ENCODE measurements at places on chromosomes 7 and 10. TPM values are rescaled to one million over a fixed set of nuclear protein-coding genes. Genes with fewer than 3 reads are reported as not detected.

- no peak for DNase-seq
Measured at GRCh38 chr7:7869651-7870050, 98.9 kb upstream of the GLCCI1 start.

DNA sequence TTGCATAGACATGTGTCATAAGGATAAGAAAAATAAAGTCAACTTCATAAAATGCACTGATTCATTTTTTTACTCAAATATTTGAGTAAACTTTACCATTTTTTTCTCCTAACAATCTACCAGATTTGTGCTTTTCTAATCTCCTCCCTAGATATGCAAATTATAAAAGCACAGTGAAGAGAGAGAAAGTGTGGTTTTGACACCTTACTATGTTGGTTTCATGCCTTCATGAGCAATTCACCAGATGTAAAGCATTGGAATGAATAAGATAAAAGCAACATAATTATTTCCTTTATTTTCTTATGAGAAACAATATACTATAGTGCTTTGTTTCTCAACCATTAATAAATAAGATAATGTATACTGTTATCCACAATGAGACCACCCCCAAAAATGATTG is 432.5 kb upstream of the PCDH15 start:
- no peak for DNase-seq

- DNase-seq = no peak
Measured at GRCh38 chr10:112771733-112772132, 178.3 kb upstream of the TCF7L2 start.

- DNase-seq = no peak
Measured at GRCh38 chr7:95922191-95922590, 149.8 kb downstream of the DYNC1I1 start.

- no peak for DNase-seq
Measured at GRCh38 chr7:5467645-5468044, 44.0 kb upstream of the TNRC18 start.

GRCh38 chr7:63067897-63068585 is 930.6 kb upstream of the ZNF722 start:
- no peak for DNase-seq

DNA sequence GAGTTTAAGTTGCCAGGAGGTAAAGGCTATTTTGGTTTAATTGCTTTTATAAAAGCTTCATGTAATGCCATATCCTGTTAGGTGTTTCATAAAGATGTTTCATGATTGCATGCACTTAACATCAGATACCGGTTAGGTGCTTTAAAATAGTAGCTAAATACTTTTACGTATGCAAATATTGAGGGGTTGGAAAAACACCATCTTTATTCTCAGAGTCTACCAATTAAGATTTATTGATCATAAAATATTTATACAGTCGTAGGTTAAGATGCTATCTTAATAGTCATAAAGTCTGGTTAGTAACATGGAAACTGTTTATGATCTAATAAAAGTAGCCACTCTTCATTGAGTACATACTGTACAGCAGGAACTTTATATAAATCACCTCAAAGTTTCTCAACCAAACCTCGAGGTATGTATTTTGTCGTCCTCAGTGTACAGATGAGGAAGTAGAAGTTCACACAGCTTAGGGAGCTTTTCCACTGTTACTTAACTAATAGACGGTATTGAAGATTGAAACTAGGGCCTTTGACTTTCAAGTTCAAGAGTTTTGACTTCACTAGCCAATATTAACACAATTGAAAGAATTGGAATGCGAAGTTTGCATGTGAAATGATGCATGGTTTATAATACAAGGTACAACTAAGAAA is 897.1 kb downstream of the GATA3 start:
- no peak for DNase-seq

DNA sequence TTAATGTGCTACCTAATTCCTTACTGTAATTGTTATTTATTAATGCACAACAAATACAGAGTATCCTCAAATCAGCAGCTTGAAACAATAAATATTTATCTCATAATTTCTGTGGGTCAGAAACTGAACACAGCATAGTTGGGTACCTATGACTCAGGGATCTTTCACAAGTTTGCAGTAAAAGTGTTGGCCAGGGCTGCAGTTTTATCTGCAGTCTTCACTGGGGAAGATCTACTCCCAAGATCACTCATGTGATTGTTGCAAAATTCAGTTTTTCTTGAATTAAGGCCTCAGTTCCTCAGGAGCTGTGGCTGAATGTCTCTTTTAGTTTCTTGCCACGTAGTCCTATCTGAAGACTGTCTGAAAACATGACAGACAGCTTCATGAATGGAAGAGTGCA is 237.8 kb downstream of the ZWINT start:
- DNase-seq = no peak

GRCh38 chr10:13717571-13717935 is 130.8 kb downstream of the PRPF18 start:
- DNase-seq = no peak

- no peak for DNase-seq
Measured at GRCh38 chr10:91519899-91520514, 109.9 kb downstream of the HECTD2 start.

DNA sequence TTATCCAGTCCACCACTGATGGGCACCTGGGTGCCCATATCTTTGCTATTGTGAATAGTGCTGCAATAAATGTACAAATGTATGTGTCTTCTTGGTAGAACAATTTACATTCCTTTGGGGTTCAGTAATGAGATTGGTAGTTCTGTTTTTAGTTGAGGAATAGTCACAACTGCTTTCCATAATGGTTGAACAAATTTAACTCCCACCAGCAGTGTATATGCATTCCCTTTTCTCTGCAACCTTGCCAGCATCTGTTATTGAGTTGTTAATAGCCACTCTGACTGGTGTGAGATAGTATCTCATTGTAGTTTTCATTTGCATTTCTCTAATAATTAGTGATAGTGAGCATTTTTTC is 27.8 kb downstream of the COA1 start:
- DNase-seq = no peak

WEE2 gene
- total RNA-seq = not detected

TRIM74 gene
- total RNA-seq = not detected

TACR2 gene
- total RNA-seq = 0.31 TPM

UBE2D1 gene
- total RNA-seq = 20.6 TPM

NRCAM gene
- 10.6 TPM for total RNA-seq

FGL2 gene
- 21.0 TPM for total RNA-seq

SPDYE1 gene
- total RNA-seq = not detected
